GM20000 (cell line): ENCODE measurements at places on chromosomes 11 and 22.

GRCh38 chr11:69796063-69796462, 20.9 kb upstream of the FGF4 start:
- no peak for DNase-seq

GRCh38 chr11:119671051-119671450, 57.9 kb downstream of the NECTIN1 start:
- DNase-seq: no peak

DNA sequence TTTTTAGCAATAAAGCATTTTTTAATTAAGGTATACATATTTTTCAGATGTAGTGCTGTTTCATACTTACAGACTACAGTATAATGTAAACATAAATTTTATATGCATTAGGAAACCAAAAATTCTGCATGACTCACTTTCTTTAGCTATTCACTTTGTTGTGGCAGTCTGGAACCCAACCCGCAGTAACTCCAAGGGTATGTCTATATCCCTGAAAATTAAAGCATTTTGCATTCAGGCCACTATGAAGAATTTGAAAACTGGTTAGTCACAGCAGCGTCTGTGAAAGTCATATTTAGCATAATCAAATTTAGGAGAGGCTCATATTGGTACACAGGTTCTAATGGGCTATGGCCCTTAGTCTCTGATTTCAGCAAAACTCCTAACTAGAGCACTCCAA, 46.8 kb downstream of the BBOX1 start:
- DNase-seq: no peak

DNA sequence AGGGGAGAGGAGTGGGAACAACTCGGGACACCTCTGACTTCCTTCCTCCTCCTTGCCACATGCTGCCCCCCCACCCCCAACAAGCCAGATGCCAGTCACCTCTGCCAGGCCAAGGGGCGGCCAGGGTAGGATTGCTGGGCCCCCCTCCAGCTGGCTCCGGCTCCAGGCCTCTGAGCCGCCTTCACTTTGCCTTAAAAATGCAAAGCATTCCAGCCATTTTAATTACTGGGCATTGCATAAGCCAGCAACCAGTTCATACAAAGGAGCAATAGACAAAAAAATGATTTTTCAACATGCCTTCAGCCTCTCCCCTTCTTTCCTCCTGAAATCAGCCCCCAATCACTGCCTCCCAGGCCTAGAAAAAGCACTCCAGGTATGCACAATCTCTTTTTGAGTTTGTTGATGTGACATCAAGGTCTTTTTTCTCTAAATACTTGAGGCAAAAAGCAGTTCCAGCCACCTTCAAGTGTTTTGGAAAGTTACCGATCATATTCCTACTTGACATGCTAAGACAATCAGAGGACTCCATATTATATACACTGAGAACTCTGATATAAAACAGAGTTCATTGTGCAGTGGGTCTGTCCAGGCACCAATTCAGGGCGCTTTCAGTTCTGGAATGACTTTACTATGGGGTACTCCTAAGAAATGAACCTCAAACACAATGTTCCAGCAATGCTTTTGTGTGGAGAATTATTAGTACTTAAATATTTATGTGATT, 12.4 kb upstream of the TIMP3 start:
- DNase-seq: no peak
